ENCODE measurements at places on chromosomes 11 and 22.
A peak's percentile ranks its signal among the peaks of the same experiment; 100 is the strongest.

DNA sequence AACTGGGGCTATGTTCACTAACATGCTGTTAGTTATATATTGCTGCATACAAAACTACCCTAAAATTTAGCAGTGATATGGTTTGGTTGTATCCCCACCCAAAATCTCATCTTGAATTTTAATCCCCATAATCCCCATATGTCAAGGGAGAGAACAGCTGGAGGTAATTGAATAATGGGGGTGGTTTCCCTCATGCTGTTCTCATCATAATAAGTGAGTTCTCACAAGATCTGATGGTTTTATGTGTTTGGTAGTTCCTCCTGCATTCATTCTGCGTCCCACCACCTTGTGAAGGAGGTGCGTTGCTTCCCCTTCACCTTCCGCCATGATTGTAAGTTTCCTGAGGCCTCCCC lies 10.0 kb upstream of the PATL1 start:
- DNase-seq, result no peak
- no peak overlapping the region for H3K4me3 ChIP-seq
- no peak overlapping the region for H3K27ac ChIP-seq
- no peaks in the 10 kb centered on the region for H3K4me1 ChIP-seq
- H3K36me3 ChIP-seq, result no peaks in the 10 kb centered on the region
- H3K27me3 ChIP-seq, result no peaks in the 10 kb centered on the region

DNA sequence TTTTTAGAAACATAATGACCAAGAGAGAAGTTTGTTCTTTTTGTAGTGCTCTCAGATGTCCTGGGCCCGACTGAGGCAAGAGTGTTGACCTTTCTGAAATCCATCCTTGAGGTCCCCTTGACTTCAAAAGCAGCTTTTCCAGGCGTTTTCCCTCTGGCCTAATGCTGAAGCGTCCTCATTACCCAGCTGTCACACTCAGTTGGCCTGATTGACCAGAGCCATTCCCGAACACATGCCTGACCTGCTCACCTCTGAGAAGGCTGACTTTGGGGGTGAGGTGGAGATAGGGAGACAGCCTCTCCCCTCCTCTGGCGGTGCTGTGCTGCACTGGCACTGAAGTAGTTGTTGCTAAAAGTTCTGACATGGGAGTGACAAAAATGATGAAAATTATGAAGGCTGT lies 66.9 kb downstream of the ALX4 start:
- no peak overlapping the region for H3K27ac ChIP-seq
- DNase-seq, result no peak
- H3K27me3 ChIP-seq, result no peaks in the 10 kb centered on the region
- H3K4me3 ChIP-seq, result no peak overlapping the region
- peaks cover 4% of the 10 kb centered on the region for H3K36me3 ChIP-seq
- no peaks in the 10 kb centered on the region for H3K4me1 ChIP-seq

DNA sequence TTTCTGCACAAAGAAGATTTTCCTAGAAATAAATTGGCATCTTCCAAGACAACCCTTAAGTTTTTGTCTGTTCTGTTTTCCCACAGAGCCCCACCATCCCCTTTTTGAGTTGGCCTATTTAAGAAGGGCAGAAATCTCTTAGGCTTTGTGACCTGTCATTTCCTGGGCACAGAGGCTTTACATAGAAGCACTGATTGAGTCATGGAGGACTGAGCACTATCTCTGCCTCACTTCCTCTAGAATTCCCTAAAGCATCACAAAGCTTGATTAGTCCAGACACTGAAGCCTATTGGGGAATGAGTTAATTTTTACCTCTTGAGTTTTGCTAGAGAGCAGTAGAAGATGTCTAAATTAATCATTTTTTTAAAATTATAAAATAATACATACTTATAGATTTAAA lies 25.4 kb downstream of the TRIM44 start:
- no peak overlapping the region for H3K4me3 ChIP-seq
- no peak overlapping the region for H3K27ac ChIP-seq
- no peaks in the 10 kb centered on the region for H3K27me3 ChIP-seq
- peaks cover 22% of the 10 kb centered on the region for H3K36me3 ChIP-seq

GRCh38 chr11:3157381-3158130 lies 7.6 kb downstream of the OSBPL5 start:
- H3K4me3 ChIP-seq, result no peak overlapping the region
- DNase-seq, result no peak
- H3K27ac ChIP-seq, result peak overlapping the region; percentile 88

- no peaks in the 10 kb centered on the region for H3K36me3 ChIP-seq
- DNase-seq, result no peak
- H3K27me3 ChIP-seq, result no peaks in the 10 kb centered on the region
- no peaks in the 10 kb centered on the region for H3K4me1 ChIP-seq
- H3K27ac ChIP-seq, result no peak overlapping the region
These were observed 28.7 kb downstream of the GUCD1 start for GRCh38 chr22:24526191-24526590.

DNA sequence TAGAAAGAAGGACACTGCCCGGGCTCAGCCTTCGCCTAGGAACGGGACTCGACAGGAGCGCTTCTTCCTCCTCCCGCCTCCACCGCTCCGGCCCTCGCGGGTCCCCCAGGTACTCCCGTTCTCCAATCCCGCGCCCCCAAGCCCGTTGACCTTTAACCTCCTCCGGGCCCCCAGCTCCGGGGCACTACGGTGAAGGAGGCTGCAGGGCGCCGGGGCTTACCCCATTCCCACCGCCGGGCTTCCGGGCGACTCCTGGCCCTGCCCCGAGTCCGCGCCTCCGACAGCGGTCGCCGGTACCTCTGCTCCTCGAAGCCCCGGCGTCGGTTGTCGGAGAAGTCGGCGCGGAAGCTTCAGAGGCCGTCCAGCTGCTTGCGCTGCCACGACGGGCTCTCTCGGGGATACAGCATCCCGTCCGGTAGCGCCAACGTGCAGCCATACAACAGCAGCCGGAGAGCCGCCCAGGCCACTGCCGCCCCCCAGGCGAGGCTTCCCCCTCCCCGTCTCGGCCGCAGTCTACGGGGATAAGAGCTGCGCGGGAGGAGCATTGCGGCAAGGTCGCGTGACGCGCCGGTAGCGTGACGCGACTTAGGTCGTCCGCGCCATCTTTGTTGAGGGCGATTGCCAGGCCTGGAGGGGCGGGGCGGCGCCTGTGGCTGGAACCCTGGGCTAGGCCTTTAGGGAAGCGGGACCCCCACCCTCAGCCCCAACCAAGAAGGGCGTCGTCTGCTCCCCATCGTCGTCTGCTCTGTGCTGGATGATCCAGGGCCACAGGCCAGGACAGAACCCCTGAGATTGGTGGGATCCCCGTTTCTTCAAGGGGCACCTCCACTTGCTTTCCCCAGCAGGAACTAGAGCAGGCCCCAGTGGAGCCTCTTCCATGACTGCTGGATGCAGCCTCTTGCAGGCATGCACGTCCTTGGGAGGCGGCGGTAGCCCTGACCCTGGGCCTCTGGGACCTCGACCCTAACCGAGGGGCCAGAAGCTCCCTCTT lies 26.3 kb downstream of the RGL4 start:
- peak overlapping the region; percentile 42 for H3K27ac ChIP-seq
- peaks cover 19% of the 10 kb centered on the region for H3K36me3 ChIP-seq
- H3K4me3 ChIP-seq, result peak overlapping the region; percentile 83
- H3K4me1 ChIP-seq, result no peaks in the 10 kb centered on the region
- DNase-seq, result peak; percentile 89
- no peaks in the 10 kb centered on the region for H3K27me3 ChIP-seq

GRCh38 chr22:47102648-47103047 lies 340.2 kb downstream of the TBC1D22A start:
- H3K27ac ChIP-seq, result no peak overlapping the region
- no peaks in the 10 kb centered on the region for H3K27me3 ChIP-seq
- no peaks in the 10 kb centered on the region for H3K36me3 ChIP-seq
- no peak for DNase-seq

- DNase-seq, result no peak
- H3K27me3 ChIP-seq, result no peaks in the 10 kb centered on the region
- no peaks in the 10 kb centered on the region for H3K4me1 ChIP-seq
- no peak overlapping the region for H3K4me3 ChIP-seq
- no peaks in the 10 kb centered on the region for H3K36me3 ChIP-seq
These were observed 21.2 kb downstream of the ARL14EP start for GRCh38 chr11:30344085-30344484.

DNA sequence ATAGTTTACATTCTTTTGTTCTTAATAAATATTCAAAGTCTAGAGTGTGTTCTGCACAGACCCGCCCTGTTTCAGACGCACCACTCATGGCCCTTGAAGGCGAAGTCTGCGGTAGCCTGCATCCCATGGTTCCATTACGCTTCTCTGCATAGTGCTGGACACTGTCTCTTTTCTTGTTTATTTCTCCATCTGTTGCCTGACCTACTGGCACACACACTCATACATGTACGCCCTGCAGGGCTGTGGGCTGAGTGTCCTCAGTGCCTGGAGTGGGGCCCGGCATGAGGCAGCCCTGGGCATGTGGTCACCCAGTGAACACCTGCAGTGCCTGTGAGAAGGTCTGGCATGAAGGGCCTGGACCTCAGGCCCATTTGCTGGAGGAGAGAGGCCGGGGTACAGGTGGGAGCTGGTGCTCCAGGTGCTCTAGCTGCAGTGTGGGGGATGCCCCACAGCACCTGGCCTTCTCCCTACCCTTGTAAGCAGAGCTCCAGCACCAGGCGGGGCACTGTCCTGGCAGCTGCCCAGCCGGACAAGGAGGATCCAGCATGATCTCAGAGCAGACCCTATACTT lies 404.1 kb downstream of the TBC1D22A start:
- no peaks in the 10 kb centered on the region for H3K27me3 ChIP-seq
- DNase-seq, result peak; percentile 45
- H3K27ac ChIP-seq, result no peak overlapping the region
- no peak overlapping the region for H3K4me3 ChIP-seq

DNA sequence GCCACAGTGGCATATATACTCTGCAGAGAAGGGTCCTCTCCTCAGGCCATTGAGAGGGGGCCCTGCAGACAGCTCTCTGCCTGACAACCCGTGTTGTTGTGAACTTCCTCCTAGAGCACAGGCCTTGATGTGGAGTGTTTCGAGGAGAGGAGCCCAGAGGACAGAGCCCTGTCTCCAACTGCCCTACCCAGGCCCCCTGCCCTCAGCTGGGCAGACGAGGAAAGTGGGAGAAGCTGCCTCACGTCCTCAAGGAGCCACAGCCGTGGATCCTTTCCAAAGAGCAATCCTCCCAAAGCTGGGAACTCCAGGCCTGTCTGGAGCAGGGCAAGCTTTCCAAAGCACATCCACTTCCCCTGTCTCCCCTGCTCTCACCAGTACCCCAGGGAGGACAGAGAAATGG lies 10.7 kb downstream of the LMO1 start:
- no peaks in the 10 kb centered on the region for H3K27me3 ChIP-seq
- no peak for DNase-seq
- H3K4me3 ChIP-seq, result no peak overlapping the region

DNA sequence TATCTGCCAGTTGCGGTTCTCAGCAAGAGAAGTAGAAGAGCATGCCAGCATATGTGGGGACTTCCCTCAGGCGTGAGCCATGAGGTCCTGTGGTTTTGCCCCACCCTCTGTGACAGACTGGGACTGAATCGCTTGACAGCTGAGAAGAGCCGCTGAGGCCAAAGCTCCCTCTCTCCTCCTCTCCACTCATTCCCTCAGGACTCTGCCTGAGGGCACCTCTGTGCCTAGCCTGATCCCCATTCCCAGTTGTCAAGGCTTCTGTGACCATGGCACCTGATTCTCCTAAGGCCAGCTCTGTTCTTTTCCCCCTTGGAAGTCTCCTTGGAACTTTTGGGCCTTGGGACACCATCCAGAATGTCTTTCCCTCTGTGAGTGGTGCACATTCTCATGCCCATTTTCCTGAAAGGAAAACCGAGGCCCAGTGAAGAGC lies 27.0 kb downstream of the ART5 start:
- DNase-seq, result no peak
- H3K4me3 ChIP-seq, result no peak overlapping the region
- H3K27me3 ChIP-seq, result no peaks in the 10 kb centered on the region

GRCh38 chr11:8799273-8799672 lies 111.7 kb upstream of the AKIP1 start:
- no peak overlapping the region for H3K4me3 ChIP-seq
- DNase-seq, result no peak
- H3K27me3 ChIP-seq, result no peaks in the 10 kb centered on the region
- H3K27ac ChIP-seq, result no peak overlapping the region
- no peaks in the 10 kb centered on the region for H3K4me1 ChIP-seq

GRCh38 chr11:14942745-14943144 lies 29.4 kb downstream of the CALCA start:
- H3K4me3 ChIP-seq, result no peak overlapping the region
- no peaks in the 10 kb centered on the region for H3K36me3 ChIP-seq
- H3K27me3 ChIP-seq, result no peaks in the 10 kb centered on the region
- DNase-seq, result no peak
